ENCODE measurements at places on chromosomes 2 and 18.

- no peak for DNase-seq
These were observed 73.4 kb downstream of the MARCHF4 start for GRCh38 chr2:216298719-216299495.

GRCh38 chr2:205932861-205933260 lies 153.1 kb downstream of the INO80D start:
- no peak for DNase-seq

DNA sequence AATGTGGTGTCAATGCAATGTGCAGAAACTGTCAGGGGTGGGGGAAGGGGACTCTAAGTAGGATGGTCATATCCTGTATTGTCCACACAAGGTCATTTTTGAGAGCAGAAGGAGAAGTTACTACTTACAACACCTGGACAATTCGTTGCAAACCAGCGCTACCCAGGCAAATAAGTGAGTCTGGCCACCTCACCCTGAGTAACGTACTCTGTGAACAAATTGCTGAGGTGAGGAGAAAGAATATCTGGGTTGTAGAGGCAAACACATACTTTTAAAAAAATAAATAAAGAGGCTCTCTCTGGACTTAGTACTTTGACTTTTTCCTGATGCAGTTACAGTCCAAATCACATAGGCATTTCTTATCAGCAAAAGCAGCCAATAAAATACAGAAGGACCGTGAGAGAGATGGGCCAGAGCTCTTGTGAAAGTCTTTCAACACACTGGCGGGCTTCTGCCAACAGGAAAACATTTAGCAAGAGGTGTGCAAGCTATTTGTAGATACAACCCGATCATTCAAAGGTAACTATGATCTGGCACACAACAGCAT lies 268.2 kb upstream of the ID2 start:
- DNase-seq = no peak

- peak; percentile 45 for DNase-seq
These were observed 112.5 kb upstream of the GLI2 start for GRCh38 chr2:120622886-120623753.

DNA sequence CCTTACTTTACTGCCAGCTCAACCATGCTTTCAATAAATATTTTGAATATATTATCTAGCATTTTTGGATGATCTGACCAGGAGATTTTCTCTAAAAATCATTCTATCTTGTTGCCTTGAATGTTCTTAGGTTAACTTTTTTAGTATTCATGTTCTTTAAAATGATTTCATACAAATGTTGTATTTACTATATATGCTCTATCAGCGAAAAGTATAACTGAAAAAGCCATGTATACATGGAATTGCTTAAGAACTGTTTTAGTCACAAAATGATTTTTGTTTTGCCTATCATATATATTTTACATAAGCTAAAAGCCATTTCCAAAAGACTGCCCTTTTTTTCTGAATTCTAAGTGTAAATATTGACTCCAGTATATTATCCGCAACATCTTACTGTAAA lies 213.9 kb downstream of the WDPCP start:
- DNase-seq = no peak

GRCh38 chr2:160493227-160494028 lies at the start of gene RBMS1:
RBMS1 (minus strand) TSS chr2:160493807; CDS start chr2:160493363, 444 bp downstream.
- peak; percentile 83 for DNase-seq

DNA sequence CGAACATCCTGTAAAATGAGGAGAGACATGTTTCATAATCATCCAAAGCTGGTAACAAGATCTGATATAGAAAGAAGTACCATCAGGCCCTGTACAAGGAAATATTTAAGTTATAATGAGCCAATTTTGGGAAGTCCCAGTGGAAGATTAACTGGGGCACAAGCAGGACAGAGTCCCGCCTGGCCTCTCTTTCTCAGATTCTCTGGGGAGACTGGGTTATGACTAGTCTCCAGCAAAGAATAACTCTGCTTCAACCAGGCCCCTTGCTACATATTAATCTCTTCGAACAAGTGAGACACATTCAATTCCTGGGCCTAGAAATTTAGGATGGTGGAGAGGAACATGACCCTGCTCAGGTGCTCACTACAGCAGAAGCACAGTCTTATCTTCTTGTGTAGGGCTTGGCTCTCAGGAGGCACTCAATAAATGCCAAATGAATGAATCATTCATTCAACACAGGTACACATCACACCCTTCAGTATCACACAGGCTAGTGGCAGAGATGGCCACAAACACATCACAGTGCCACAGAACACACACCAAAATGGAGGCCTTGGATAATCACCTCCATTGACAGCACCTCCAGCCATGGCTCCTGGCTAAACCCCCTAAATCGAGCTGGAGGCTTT lies 46.4 kb upstream of the RNF152 start:
- DNase-seq = no peak
